CD4-positive, alpha-beta T cell (primary cell): ENCODE measurements at places on chromosomes 2 and 18.

DNA sequence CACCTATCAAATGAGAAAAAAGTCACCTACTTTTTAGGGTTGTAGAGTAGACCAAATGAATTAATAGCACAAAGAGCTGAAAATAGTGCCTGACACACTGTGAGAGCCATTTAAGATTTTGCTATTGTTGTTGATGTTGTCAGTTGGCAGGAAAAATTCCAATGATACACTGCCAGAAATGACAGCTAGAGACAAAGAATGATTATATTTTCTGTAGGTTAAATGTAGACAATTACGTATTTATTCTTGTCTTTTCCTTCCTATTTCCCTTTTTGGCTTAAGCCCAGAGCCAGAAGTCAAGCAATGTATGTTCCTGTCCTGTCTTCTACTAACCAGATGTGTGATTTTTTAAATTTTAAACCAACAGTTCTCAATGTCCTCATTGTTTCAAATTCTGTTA is 17.2 kb downstream of the NRXN1 start:
- DNase-seq: no peak

DNA sequence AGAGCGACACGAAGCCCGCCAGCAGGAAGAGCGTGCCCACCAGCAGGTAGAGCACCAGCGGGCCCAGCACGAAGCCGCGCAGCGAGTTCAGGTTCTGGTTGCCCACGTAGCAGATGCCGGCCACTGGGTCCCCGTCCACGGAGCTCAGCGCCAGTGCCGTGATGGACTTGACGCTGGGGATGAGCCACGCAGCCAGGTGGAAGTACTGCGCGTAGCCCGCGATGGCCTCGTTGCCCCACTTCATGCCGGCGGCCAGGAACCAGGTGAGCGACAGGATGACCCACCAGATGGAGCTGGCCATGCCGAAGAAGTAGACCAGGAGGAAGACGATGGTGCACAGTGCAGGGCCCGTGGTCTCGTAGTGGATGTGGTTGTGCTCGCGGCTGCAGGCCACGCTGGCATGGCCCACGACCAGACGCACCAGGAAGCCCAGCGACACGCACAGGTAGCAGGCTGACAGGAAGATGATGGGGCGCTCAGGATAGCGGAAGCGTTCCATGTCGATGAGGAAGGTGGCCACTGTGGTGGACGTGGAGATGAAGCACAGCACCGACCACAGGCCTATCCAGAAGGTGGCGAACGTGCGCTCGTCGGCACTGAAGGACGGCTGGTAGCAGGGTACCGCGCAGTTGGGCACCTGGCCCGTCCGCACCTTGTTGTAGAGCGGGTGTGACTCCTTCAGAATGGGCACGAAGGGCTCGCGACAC is 2.1 kb downstream of the FZD5 start:
- DNase-seq: no peak

DNA sequence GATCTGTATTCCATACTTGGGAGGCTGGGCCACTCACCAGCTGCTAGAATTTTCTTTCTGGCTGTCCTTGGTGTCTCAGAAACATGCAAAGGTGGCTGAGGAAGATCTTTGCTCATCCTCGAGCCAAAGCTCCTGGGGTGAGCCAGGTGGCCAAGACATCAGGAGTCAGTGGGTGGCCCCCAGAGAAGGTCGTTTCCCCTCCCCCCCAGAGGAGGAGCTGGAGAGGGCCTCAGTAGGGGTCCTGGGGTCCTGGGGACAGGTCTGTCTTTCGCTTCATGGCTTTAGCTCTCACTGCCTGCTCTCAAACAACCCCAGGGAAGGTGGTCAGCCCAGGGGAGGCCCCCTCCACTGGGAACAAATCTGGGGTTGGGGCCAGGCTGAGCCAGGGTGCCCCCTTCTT is 13.6 kb downstream of the KCNK3 start:
- no peak for DNase-seq

GRCh38 chr2:132521341-132521740 is 104.7 kb downstream of the GPR39 start:
- DNase-seq: no peak

DNA sequence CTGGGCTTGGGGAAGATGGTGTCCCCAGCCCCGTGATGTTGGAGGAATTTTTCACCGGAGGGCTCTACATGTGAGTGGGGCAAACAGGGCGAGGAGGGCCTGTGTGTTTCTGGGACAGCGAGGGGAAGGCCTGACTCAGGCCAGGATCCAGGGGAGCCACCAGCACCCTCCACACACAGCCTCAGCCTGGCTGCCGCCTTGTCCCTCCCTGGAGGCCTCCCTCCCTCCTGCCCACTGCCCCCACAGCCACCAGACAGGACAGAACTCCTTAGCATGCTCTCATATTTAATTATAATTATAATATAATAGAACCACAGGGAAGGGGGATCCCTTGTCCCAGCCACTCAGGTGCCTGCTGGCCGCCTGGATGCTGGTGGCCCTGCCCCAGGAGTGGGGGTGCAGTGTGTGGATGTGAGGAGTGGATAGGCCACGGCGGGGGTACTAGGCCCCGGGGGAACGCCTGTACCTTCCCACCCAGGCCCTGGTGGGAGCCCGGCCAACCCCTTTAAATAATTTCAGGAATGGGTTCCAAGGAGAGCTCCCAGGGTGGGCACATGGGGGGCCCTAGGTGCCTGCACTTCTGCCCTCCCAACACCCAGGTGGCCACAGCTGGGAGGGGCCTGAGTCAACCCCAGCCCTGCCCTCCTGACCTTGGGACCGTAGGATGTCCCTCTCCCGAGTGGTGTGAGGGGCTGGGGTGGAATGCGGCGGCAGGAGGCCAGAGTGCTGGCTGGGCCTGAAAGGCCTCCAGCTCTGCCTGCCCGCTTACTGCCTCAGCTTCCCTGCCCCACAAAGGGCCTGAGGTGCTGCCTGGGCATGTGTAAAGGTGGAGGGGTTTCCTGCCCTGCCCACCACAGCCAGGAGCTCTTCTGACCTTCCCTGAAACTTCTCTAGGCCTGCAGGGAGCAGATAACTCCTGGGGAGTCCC is 8.8 kb downstream of the PDCD1 start:
- no peak for DNase-seq

- no peak for DNase-seq
These were observed 84.9 kb downstream of the SLC8A1 start for GRCh38 chr2:40367032-40367431.

DNA sequence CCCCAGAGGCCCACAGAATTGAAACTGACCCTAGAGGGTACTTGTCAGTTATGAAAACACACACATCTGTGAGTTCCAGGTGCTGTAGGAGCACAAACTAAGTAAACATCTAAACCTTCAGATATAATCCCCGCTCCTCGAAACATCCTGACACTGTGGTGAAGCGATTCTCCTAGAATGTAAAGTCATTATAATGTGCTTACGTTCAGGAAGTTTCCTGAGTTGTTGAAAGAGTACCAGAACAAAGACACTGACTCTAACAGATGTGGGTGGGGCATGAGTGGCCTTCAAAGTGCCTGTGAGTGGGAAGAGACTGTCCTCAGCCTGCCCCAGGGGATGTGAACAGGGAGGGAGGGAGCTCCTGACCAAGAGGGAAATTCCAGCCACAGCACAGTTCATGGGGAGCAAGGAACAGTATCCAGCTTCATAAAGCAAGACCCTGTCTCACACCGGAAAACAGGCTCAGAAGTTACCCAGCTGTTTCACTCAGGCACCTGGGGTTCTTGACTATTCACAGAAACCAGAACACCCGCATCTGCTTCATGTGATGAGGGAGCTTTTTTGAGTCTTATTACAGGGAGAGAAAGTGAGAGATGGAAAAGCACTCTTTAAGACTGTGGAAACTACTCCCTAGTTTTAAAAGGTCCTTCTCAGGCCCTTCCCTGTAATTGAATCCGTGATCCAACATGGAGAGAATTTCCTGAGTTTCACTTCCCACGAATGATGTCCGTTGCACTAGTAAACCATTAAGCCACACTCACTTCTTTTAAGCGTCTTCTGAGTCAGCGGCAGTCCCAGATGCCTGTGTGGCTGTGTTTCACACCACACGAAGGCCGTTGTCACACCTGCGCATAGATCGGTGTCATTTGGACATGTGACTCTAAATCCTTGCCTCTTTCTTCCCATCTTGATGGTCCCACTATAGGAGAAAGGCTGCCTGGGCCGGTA is 88.6 kb upstream of the EML6 start:
- no peak for DNase-seq

- no peak for DNase-seq
These were observed 46.9 kb downstream of the CCBE1 start for GRCh38 chr18:59650266-59650820.

GRCh38 chr2:115389024-115389423 is 946.6 kb downstream of the DPP10 start:
- no peak for DNase-seq

- DNase-seq: no peak
These were observed 95.3 kb upstream of the BZW1 start for GRCh38 chr2:200716386-200716785.

DNA sequence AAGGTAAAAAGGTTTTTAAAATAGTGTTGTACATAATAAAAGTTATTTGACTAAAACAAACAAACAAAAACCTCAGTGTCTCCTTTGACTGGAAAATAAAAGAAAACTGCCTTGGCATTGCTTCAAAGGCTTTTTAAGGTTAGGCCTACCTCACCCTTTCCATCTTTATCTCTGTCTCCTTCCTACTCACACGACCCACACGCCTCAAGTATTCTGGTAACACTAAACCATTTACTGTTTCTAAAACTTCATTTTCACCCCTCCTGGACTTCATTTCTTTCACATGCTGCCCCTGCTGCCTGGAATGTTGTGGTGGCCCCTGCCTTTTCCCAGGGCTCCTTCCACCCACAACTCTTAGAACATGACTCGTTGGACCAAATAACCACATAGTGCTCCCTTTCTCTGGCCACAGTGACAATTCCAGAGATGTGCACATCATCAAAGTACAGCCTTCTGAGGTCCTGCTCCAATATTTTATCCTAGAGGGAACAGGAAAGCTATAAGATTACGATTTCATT is 54.0 kb downstream of the ERBB4 start:
- DNase-seq: no peak

DNA sequence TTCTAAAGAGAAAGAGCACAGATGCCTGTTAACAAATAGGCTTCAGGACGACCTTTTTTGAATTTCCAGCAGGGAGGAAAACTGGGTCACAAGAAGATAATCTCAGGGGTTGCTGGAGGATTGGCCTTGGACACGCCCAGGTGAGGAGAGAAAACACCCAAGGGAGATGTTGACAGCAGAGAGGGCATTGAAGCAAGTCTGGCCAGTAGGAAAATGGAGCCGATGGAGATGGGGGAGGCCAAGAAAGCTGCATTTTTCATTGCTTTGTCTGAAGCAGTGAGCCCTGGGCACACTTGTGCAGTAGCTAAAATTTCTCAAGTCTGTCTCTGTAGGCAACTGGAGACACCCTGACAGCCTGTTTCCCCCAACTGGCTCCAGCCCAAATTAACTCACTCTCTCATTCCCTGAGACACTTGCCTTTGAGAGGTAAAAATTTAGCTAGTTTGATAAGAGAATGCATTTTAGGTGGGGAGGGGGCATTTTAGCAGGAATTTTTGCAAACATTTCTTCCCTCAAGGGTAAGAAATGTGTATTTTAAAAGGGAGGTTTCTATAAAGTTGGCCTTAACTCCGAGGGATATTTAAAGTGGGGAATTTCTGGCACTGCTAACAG is 165.5 kb downstream of the TGIF1 start:
- DNase-seq: no peak

GRCh38 chr18:3855966-3856365 is 406.0 kb downstream of the TGIF1 start:
- no peak for DNase-seq

DNA sequence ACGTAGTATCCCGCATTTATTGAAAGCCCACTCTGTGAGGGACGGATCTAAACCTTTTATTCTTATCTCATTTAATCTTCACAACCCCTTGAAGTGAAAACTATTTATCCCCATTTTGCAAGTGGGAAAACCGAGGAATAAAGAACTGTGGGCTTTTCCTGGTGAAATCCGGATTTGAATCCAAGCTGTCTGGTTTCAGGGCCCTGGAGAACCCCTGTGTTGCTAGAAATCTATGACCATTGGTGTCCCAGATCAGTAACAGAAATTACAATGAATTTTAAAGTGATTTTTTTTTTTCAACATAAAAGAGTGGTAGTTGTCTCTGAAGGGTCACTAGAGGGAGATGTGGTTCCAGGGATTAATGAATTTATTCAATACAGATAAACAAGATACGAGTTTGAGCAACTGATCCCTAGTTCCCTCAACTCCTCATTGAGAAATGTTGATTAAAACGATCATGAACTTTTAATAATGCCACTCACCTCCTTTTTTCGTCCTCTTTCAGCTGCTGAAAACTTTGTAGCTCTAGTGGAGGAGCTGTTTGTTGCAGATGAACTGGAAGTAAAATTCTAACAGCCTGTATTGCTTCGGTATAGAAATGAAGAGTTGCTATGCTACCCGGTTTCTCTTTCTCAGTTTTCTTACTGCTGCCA is 940 bp downstream of the XRCC5 start:
- peak; percentile 64 for DNase-seq

GRCh38 chr2:194686569-194686968 is 970.5 kb upstream of the SLC39A10 start:
- DNase-seq: no peak

DNA sequence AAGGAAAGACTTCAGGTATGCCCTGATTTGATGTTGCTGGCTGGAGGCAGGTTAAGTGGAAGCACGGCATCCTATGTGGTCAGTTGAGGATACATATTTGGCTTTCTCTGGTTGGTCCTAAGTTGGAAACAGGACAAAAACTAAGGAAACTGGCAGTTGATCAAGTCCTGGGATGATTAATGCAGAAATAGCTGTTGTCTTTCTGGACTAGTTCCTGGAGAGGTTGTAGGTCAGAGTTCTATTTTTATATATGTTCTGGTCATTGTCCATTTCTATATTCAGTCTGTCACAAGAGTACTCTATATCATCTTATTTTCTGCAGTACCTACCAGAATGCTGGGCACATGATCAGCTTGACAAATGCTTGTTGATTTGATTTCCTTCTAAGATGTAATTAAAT is 4.0 kb upstream of the SLC35F5 start:
- DNase-seq: no peak

GRCh38 chr18:944440-944839 is 39.8 kb downstream of the ADCYAP1 start:
- DNase-seq: no peak

DNA sequence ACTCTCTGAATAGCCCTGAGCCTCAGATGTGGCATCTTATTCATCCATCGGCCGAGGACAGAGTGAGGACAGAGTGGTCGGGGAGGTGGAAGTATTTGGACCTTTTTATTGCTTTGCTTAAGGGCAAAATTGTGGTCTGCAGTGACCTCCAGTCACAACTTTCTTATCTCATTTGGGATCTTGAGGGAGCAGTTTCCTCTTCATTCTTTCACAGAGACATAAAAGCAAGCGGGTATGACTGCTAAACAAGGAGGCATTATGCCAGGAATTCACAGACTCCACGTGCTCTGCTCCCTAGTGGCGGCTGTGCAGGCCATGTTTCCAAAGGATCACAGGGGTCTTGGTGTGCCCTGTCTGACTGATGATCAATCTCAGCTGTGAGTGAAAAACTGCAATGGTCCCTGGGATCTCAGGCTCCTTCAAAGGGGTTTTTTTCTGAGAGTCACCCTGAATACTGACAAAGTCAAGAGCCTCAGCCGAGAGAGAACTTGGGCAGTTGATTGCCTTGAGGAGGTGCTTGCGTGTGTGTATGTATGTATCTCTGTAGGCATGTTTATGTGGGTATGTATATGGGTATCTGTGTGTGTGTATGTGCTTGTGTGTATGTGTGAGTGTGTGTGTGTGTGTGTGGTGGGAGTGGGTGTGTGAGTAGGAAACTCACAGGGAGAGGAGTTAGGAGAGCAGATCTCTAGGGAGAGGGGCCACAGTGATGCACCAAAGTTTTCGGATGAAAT is 47.7 kb downstream of the RAPGEF4 start:
- no peak for DNase-seq
